T-cell (primary cell): ENCODE measurements at places on chromosomes 13 and 19. TPM values are rescaled to one million over a fixed set of nuclear protein-coding genes. Genes with fewer than 3 reads are reported as not detected.

The SHKBP1 gene
- 117 TPM for total RNA-seq

The GATAD2A gene
- total RNA-seq: 126 TPM

The B3GNT8 gene
- 1.3 TPM for total RNA-seq

The LRP3 gene
- 0.13 TPM for total RNA-seq

DNA sequence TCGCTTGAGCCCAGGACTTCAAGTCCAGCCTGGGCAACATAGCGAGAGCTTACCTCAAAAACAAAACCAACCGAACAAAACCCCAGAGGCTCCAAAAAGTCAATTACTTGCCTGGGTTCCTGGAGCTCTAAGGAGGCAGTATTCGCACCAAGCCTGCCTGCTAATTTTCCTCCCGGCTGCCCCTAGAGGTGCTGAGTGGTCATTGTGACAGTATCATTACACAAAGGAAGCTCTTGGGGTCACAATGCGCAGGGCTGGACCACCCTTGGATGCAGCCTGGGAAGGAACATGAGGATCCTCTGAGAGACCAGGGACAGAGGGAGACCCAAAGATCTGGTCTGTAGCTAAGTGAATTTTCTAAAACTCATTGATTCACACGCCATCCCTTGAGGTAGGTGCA is 8.5 kb upstream of the PEX11G start:
- no peak for DNase-seq

GRCh38 chr13:30375265-30375835 is 46.9 kb upstream of the UBE2L5 start:
- DNase-seq: no peak

- no peak for DNase-seq
These were observed 94.3 kb downstream of the FAM216B start for GRCh38 chr13:42875475-42876269.

GRCh38 chr13:24528816-24529398 is 16.3 kb upstream of the PARP4 start:
- no peak for DNase-seq

GRCh38 chr13:76937281-76937820 is 11.0 kb upstream of the ACOD1 start:
- no peak for DNase-seq

- DNase-seq: no peak
These were observed 96.0 kb downstream of the CAB39L start for GRCh38 chr13:49347650-49348385.

DNA sequence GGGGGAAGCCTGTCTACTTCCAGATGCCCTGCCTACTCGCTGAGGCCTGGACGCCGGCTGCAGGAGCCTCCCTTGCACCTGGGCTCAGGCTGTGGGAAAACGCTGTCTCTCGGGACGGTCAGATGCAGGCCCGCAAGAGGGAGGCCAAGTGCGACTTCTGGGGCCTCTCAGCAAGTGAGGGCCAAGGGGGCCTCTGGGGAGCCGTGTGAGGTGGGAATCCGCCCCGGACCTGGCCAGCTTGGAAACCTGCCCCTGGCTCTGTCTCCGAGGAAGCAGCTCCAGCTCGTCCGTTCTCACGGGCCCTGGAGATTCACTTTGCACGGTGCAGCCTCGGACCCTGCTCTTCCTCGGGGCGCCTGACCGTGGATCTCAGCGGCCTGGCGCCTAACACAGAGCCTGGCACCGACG is 11.4 kb upstream of the CRTC1 start:
- DNase-seq: no peak

DNA sequence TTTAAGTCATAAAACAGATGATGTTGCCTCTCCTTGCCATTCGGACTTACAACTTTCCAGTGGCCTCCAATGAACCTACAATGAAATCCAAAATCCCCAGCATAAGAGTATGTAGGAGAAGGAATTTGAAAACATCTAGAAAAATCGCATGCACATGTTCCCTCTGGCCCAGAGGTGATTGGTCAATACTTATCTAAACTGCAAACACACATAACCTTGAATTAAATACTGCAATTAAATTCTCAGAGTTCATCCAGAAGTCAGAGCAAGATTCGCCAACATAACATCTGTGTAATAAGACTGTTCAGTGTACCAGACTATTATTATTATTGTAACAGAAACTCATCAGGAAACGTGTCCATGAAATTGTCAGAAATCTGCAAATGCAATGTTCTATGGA is 82.2 kb upstream of the USP29 start:
- no peak for DNase-seq

DNA sequence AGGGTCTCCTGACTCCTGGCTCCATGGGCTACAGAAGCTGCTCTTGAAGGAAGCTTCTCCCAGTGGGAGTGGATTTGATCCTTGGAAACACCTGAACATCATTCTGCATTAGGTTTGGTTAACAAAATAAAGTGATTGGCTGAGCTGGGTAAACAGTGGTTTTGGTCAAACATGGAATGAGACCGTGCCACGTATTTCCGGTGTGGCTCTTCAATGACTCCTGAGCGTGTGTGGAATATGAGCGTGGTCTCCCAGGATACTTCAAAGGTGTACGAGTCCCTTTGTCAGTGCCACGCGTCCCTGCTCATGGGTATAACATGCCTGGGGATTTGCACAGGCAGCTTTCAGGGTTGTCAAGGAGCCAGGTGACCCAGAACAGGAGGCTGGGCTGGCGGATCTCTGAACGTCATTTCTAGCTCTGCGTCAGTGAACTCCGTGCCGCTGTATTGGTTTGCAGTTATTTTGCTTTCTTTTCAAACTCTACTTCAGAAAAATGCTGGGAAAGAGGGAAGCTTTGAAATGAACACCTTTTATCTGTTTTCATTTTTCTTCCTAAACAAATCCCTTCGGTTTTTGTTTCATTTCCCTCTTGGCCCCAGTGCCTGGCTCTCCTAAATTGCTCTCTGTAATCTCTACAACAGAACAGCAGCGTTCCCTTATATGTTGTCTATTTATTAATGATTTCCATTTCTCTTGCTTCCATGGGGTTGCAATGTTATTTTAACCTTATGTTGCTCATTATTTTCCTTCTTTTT is 26.3 kb upstream of the GJB6 start:
- DNase-seq: no peak

- DNase-seq: no peak
These were observed 128.6 kb downstream of the DLEU7 start for GRCh38 chr13:50714891-50715290.

DNA sequence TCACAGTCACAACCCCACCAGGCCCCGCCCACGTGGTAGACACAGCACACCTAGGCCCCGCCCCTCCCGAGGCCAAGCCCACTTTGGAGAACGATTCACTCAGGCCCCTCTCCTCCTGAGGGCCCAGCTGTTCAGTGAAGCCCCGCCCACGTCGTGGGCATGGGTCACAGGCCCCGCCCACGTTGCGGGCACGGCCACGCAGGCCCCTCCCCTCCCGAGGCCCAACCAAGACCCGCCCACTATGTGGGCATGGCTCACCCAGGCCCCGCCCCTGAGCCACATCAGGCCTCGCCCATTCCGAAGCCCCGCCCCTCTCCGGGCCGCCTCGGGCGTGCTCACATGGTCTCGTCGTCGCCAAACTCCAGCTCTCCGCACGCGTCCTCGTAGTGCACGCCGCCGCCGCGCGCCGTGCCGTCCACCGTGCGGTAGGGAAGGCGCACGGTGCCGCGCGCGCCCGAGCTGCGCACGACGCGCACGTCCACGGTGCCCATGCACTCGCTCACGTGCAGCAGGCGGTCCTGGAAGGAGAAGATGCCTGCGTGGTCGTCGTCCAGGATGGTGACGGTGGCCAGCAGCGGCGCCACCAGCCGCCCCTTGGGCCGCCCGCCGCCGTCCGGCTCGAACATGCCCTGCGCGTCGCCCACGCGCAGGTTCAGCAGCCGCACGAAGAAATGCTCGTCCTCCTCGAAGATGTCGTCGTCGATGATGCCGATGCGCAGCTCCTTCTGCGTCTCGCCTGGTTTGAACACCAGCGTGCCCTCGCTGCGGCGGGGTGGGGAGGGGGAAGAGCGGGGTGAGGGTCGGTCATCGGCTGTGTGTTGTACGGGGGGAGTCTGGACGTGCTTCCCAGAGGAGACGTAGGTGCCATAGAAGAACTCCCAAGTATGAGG is 24.0 kb downstream of the SLC8A2 start:
- peak; percentile 47 for DNase-seq

DNA sequence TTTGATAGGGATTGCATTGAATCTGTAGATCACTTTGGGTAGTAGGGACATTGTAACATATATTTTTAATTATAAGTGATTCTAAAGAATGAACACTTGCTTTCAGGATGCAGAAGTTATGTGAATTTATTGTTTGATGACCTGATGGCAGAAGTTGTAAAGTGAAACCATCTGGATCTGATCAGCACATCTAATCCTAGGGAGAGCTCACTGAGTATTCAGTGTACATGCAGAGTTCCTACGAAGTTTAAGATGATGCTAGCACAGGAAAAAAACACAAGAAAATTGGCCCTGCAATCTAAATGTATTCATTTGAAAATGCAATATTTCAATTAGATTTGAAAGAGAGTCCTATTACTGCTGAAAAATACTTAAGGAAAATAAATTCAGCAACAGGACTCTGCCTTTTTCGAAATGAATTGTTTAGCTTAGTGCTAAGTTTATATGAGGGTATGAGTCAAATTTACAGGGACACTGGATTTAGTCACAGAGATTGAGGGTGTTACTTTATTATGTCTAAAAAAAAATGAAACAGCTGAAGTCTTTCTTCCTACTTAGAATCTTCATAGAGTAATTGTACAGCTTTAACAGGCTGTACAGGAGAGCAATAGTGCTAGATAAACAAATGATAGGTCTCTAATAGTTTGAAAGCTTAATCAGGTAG is 385.7 kb downstream of the DCT start:
- DNase-seq: no peak

DNA sequence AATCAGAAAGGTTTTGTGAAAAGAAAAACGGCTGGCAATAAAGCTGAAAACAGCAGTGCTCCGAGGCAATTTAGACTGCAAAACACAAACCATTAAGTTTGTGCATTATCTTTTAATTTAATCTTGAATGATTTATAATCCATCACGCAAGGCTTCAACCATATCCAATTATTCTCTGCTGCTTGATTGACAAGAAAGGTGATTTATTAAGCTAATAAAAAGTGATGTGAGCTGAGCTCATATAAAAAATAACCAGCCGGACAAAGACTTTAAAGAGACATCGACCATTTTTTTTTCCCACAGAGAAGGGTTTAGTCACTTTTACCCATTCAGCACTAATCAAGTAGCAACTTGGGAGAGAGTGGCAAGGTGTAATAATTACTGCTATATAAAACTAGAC is 33.6 kb downstream of the TSHZ3 start:
- DNase-seq: no peak

DNA sequence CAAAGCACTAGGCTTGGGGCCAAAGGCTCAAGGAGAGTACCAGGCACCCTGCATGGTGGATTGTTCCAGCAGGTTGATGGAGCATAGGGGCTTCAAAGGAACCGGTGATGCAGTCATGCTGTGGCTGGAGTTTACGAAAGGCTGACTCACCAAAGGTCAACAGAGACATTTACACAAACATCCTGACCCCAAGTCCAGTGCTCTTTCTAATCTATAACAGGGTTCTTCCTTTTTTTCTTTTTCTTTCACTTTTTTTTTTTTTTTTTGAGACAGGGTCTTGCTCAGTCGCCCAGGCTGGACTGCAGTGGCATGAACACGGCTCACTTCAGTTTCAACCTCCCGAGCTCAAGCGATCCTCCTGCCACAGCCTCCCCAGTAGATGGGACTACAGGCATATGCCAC is 35.6 kb upstream of the TPTE2 start:
- no peak for DNase-seq

- DNase-seq: no peak
These were observed 26.9 kb downstream of the METTL21C start for GRCh38 chr13:102667911-102668310.

GRCh38 chr19:31627620-31628365 is 278.6 kb upstream of the TSHZ3 start:
- no peak for DNase-seq

GRCh38 chr13:79018166-79018565 is 359.2 kb upstream of the OBI1 start:
- DNase-seq: no peak
